ENCODE measurements at places on chromosomes 3 and 15.

DNA sequence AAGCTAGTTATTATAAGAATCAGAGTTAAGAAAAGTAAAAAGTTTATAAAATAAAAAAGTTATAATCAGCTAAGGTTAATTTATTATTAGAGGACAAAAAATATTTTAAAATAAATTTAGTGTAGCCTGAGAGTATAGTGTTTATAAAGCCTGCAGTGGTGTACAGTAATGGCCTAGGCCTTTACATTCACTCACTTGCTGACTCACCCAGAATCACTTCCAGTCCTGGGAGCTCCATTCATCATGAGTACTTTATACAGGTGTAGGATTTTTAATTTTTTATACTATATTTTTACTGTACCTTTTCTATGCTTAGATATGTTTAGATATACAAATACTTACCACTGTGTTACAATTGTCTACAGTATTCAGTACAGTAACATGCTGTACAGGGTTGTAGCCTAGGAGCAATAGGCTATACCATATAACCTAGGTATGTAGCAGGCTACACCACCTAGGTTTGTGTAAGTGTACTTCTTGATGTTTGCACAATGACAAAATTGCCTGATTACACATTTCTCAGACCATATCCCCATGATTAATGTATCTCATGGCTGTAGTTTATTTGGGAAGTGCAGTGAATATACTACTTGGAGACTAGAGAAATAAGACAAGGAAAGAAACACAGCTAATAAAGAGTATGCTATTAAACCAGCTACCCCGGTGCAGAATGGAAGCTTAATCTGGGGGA, 101.9 kb upstream of the GALNT15 start:
- no peak for DNase-seq

GRCh38 chr15:64105113-64105704, 9.4 kb downstream of the SNX1 start:
- no peak for DNase-seq

- DNase-seq, result no peak
Observed at GRCh38 chr15:85095566-85095965, 113.9 kb downstream of the PDE8A start.

- DNase-seq, result no peak
Observed at GRCh38 chr15:100738614-100739013, 136.2 kb downstream of the ASB7 start.

DNA sequence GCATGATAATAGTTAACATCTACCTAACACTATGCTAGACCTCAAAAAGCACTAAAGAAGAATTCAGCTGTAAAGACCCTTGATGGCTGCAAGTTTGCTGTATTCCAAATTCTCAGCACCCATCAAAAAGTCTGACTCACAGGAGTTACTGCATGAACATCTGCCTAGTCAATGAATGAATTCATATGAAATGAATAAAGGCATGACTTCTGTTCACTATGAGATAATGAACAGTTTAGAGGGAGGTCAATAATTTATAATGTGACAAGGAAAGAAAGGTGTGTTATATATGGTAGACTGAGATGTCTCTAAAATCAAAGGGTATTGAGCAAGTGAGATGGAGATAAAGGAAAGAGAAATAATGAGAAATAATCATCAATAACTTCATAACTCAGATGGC, 508.2 kb upstream of the TGFBR2 start:
- DNase-seq, result no peak

- no peak for DNase-seq
Observed at GRCh38 chr3:69400683-69401082, 14.8 kb upstream of the FRMD4B start.

GRCh38 chr15:79598639-79599038, 166.5 kb downstream of the MINAR1 start:
- no peak for DNase-seq

DNA sequence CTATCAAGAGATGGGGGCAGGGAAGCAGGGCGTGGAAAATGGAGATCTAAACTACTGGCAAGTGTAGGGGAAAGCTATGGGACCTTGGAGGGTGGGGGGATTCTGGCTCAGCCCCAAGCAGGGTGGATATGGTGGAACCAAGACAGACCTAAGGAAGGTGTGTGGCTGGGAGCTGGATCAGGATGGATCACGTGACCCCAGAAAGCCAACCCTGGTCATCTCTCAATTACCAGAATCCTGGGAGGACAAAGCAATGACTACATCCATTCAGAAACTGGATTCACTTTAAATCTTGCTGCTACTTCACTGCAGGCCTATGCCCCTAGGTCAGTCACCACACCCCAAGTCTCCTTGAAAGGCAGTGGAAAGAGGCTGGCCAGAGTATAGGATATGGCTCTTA, 68.4 kb downstream of the WHAMM start:
- DNase-seq, result no peak

DNA sequence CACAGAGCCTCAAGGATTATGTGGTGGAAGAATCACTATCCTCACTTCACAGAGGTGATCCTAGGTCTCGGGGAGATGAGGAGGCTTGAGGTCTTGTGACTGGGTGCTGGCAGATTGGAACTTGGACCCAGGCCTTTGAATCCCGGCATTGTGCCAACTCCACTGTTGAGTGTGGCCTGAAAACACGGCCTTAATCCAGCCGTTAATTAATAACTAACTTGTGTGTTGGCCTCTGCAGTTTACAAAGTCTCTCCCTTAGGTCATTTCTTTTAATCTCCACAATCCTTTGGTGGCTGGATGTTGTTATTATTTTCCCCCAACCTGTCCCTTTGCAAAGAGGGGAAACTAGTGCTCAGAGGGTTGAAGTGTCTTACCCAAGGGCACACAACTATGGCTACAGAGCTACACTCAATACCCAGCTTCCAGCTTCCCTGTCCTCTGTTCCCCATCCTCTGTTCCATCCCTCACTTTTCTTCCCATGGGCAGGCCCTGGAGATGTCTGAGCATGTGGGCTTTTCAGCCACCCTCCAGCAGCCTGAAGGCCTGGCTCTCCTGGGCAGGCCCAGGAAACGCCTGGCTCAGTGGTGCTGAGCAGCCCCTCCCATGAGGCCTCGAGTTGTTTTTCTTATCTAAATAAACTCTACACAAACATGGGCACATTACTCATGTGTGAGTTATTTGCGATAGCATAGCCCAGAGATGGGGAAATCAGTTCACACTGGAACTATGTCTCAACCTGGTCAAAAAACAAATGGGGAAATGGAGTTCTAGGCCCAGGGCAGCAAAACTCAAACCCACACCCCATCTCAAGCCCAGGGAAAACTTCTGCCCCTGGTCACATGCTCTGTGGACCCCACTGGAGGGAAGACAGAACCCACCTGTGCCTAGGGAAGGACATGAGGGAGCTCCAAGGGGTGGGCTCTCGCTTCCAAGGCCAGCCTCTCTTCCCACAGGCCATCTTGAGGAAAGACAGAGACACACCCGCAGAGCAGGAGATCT, 16.8 kb upstream of the SMAD3 start:
- DNase-seq, result no peak

DNA sequence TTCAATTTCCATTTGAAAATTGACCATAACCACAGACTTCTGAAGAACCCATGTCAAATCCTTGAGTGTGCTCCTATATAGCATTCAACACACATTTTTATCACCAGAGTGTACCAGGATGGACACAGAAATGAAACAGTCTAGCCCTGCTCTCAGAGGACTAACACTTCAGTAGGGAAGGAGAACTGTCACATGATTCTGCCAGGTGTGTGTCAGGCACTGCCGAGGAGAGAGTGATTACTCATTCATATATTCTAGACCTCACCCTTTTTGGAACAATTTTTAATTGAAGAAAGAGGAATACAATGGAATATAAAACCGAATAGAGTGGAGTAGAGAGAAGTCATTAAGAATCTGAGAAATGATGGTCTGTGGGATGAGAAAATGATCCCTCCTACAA, 125.8 kb downstream of the ERC2 start:
- DNase-seq, result no peak

DNA sequence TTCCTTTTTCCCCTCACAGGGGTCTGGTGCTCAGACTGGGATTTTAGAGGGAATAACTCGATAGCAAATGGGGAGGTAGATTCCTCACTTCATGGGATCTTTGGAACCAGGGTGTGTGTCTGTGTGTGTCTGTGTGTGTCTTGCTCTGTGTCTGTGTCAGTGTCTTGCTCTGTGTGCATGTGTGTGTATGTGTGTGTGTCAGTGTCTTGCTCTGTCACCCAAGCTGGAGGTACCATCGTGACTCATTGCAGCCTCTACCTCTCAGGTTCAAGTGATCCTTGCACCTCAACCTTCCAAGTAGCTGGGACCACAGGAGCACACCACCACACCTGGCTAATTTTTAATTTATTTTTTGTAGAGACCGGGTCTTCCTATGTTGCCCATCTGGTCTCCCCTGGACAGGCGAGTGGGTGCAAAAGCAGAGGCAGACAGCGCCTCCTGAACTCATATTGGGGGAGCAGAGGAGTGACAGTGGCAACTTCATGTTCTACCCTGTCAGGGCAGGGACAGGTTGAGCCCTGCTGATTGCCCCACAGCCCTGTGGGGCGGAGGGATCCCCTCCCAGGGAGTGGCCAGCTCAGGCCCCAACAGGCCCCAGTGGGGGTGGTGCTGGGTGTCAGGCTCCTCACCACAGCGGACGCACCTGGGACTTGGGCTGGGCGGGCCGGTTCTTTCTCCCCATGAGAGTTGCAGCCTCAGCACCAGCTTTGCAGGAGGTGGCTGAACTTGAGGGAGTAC, 10.4 kb upstream of the SEMA4B start:
- no peak for DNase-seq

Data from activated naive CD8-positive, alpha-beta T cell treated with anti-CD3 and anti-CD28 coated beads, Interleukin-2, amount 50 U/mL, for 16 hours (primary cell).